ENCODE measurements at places on chromosomes 16 and 17.

GRCh38 chr16:62602790-62603189 is 566.6 kb upstream of the CDH8 start:
- DNase-seq: no peak

DNA sequence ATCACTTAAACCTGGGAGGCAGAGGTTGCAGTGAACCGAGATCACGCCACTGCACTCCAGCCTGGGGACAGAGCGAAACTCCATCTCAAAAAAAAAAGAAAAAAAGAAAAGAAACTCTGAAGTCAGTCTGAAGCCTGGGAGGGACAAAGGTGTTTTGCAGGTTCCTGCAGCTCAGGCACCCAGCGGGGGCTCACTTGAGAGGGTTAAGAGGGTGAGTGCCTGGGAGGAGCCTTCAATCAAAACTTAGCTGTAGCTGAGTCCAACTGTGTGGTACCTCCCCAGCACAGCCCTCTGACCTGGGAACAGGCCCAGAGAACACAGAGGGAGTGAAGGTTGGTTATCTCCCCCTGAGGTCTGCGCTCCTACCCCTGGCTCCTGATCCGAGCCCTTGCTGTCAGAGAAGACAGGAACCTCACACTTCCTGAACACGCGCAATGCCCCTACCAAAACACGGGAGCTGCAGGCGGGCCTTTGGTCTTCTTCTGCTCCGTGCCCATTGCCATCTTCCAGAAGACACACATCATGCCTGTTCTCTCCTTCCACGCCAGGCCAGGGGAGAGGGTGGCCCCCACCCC is 20.4 kb upstream of the ZC3H18 start:
- DNase-seq: no peak

DNA sequence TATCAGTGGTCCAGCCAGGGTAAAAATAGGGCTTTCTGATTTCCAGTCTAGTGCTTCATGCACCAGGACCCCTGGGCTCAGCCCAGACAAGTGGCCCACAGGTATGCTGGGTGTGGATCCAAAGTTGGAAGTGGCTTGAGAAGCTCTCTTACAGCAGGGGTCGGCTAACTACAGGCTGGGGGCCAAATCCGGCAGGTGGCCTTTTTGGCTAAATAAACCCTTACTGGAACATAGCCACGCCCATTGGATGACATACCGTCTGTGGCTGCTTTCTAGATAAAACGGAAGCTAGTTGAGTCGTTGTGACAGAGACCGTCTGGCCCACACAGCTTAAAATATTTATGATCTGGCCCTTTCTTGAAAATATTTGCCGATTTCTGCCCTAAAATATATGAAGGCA is 119.0 kb upstream of the CDC42EP4 start:
- DNase-seq: no peak

- no peak for DNase-seq
These were observed 67.5 kb downstream of the IQCK start for GRCh38 chr16:19785512-19786130.

DNA sequence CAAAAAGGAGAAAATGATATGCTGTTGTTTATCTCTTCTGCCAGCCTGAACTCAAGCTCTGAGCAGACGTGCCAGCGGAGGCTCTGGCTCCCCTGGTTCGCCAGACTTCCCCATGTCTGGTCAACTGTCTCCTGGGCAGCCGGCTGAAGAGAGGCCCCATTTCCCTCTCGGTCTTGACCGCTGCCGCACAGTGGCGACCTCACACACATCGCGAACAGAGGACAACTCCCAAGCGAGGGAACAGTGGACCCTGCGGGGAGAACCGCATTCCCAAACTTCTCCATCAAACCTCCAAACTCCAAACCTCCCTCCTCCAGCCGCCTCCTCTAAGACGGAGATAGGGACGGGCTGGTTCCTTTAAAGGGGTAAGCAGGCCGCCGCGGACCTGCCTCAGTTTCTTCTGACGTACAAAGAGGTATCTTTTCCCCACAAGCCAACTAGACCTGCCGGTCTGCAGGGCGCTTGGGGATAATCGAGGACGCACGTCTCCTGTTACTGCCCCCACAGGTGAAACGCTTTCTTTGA is 24.9 kb upstream of the RFFL start:
- no peak for DNase-seq

DNA sequence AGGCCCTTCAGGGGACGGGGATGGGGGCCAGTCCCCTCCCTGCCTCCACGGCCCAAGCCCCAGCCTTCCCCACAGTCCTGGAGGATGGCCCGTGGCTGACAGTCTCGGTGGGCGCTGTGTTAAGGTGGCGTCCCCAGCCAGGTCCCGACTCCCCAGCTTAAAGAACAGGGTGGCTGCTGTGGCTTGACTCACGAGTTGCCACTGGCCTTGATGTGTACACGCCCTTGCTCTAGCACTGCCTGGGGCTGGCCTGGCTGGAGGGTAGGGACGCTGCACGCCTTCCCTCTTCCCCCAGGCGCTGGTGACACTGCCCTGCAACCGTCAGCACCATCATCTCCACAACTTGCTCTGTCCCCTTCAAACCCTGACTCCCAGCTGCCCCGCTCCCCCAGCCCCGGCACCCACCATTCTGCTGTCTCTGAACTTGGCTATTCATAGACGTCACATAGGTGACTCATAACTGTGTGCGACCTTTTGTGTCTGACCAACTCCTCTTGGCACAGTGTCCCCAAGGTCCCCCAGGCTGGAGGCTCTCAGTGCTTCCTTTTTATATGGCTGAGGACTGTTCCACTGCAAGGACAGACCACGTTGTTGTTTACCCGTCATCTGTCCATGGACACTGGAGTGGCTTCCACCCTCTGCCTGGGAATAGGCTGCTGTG is 6.3 kb downstream of the GNPTG start:
- no peak for DNase-seq

DNA sequence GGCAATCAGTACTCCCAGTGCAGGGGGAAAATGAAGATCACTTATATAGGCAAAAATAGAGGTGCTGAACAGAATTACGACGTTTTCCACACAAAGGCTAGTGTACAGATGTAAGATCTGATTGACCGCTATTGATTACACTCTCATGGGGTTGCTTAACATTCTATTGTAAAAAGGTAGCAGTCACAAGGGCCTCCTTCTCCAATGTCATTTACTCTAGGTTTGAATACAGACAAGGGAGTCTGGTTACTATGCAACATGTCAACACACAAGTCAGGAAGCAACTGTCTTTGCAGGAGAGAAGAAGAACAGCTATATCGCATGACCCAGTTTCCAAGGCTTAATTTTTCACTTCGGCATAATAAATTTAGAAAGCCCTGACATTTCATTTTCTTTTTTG is 7.9 kb downstream of the KRT37 start:
- DNase-seq: no peak

DNA sequence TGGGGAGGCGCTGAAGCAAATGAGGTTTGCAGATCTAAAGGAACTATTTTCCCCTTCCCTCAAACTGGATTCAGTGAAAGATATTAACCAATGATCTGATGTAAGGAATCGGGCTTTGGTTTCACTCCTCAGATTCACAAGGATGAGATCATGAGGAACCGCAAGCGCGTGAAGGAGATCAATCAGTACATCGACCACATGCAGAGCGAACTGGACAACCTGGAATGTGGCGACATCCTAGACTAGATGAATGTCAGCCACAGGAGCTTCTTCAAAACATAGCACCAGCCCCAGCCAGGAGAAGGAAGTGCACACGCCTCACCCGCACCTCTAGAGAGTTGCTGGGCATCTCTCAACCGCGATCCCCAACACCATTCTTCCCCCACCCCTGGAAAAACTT is 22.5 kb downstream of the ATPAF2 start:
- DNase-seq: no peak

DNA sequence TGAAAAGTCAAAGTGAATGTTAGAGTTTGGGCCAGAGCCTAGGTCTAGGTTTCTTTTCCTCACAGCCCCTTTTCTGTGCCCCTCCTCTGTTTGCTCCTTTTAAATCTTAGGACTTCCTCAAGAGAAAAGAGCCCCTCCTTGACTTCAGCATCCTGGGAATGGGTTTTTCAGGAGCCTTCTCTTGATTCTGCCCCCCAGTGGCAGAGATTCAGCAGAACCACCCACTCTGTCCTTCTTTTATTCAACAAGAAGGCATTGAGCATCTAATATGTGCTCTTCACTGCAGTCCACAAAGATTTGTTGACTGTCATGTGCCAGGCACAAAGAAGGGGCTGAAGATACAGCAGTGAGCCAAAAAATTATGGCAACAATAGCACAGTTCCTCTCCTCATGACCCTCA is 270.8 kb upstream of the CDH5 start:
- no peak for DNase-seq

DNA sequence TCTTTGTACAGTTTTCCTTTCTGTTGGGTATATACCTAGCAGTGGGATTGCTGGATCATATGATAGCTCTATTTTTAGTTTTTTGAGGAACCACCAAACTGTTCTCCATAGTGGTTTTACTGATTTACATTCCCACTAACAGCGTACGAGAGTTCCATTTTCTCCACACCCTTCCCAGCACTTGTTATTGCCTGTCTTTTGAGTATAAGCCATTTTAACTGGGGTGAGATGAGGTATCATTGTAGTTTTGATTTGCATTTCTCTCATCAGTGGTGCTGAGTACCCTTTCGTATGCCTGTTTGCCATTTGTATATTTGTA is 887 bp upstream of the EVI2B start:
- no peak for DNase-seq

DNA sequence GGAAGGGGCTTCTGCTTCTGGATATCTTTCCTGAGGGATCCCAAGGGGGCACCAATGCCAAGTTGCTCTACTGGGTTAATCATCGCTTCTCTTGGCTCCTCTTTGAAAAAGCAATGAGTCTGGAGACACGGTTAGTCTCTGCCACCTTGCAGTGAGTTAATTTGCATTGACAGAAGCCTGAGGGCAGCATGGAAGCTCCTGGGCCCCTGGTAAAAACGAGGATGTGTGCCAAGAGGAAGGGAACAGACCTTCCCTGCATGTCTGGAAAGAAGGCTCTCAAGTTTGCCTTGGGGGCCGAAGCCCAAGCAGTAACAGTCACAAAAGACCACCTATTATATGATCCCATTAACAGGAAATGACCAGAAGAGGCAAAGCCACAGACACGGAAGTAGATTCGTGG is 86.7 kb downstream of the IRX5 start:
- no peak for DNase-seq

DNA sequence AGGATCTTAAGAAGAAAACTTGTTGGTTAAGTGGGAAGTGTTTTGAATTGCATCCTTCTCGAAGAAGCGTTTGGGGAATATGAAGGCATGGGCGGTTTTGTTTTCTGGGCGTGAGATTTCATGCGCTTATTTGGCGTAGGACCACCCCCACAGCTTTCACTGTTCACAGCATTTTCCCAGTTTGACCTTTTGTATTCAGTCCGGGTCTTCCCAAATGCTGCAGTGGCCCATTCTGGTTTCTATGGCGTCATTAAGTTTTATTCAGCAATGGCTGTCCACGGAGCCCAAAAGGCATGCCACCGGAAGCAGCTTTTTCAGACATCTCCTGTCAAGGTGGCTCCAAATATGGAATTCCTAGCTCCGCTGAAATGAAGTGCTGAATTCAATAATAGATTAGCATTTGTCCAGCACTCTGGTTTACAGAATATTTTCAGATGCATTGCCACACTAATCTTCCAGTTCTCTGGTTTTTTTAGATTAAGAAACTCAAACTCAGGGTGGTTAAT is 90.6 kb upstream of the FBXO47 start:
- no peak for DNase-seq

GRCh38 chr17:3890082-3890877 is 2.6 kb downstream of the CAMKK1 start:
- DNase-seq: peak; percentile 64

- no peak for DNase-seq
These were observed 100.0 kb downstream of the XYLT1 start for GRCh38 chr16:17370731-17371285.

GRCh38 chr16:85774136-85774535 is 23.2 kb upstream of the C16orf74 start:
- no peak for DNase-seq

DNA sequence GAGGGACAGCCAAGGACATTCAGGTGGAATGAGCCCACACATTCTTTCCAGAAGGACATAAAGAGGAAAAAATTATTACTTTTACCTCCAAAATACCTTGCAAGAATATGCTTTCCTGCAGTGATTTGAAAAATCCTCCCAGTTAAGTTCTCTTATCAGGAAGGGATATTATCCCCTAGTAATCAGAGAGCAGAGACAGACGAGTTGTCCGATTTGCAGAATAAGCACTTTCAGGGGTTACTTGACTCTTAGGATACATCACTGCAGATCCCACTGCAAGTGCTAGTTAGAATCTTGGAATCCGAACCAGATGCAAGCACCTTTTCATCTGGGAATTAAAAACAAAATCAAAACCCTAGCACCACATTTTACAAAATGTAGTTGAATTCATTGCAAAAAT is 33.6 kb downstream of the FOXL1 start:
- no peak for DNase-seq

DNA sequence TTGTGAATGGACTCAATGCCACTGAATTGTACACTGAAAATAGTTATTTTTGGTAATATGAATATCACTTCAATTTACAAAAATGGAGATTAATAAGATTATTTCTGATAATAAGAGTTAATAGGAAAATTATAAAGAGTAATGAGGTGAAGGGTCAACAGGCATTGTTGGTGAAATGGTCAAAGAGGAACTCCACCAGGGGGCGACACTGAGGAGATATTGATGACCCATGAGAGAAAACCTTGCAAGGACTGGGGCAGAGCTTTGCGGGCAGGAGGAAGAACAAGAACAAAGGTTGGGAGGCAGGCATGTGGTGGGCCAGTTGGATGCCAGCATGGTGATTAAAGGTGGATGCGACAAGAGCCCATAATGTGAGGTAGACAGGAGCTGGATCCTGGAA is 74.0 kb upstream of the XYLT1 start:
- DNase-seq: no peak

GRCh38 chr16:22092143-22092933 is at the start of gene VWA3A:
Gene VWA3A, plus strand, starts transcription at chr16:22092541. Its CDS starts 97 bp downstream, at chr16:22092638.
- peak; percentile 11 for DNase-seq

- no peak for DNase-seq
These were observed 27.3 kb downstream of the KDM8 start for GRCh38 chr16:27230562-27231001.

GRCh38 chr16:1152651-1153259 is at the start of gene CACNA1H:
Gene CACNA1H, plus strand, starts transcription at chr16:1153106. Its CDS starts 632 bp downstream, at chr16:1153738.
- DNase-seq: no peak

DNA sequence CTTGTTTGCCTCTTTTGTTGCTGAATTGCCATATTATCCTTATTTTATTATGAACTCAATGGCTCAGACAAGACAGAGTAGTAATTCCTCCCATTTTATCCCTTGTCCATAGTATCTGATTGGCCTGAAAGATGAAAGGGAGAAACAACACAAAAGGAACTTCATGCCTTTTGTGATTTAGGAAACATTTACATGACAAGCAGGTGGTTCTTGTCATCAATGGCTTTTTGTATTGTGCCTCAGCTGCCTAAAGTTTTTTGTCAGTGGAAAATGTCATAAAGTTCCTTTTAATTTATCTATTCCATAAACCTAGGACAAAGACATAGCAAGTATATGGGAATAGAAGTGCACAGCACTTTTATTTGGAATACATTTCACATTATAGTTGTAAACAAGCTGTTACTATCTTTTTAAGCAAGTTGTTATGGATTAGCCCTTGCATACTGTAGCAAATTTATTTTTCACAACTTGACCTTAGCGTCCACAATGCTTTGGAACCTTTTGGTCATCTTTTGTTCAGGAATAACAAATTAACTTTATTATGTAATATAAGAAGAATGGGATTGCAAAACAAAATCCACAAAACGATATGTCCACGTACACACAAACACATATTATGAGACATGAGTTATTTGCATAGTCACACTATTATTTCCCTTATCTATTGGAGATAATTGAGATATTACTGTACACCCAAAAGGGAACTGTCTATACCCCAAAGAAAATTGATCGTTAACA is 12.4 kb upstream of the MPHOSPH6 start:
- no peak for DNase-seq
